ENCODE measurements at places on chromosomes 13 and 19.

DNA sequence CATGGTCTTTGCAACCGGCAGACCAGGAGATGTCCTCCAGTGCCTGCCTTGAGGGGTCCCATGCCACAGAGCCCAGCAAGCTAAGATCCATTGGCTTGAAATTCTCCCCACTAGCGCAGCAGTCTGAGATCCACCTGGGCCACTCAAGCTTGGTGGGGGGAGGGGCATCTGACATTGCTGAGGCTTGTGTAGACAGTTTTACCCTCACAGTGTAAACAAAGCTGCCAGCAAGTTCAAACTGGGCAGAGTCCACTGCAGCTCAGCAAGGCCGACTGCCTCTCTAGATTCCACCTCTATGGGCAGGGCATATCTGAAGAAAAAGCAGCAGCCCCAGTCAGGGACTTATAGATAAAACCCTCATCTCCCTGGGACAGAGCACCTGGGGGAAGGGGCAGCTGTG is 32.0 kb upstream of the ITM2B start:
- no peak for DNase-seq

- no peak for DNase-seq
Observed at GRCh38 chr19:33052352-33052972, 12.2 kb downstream of the RHPN2 start.

DNA sequence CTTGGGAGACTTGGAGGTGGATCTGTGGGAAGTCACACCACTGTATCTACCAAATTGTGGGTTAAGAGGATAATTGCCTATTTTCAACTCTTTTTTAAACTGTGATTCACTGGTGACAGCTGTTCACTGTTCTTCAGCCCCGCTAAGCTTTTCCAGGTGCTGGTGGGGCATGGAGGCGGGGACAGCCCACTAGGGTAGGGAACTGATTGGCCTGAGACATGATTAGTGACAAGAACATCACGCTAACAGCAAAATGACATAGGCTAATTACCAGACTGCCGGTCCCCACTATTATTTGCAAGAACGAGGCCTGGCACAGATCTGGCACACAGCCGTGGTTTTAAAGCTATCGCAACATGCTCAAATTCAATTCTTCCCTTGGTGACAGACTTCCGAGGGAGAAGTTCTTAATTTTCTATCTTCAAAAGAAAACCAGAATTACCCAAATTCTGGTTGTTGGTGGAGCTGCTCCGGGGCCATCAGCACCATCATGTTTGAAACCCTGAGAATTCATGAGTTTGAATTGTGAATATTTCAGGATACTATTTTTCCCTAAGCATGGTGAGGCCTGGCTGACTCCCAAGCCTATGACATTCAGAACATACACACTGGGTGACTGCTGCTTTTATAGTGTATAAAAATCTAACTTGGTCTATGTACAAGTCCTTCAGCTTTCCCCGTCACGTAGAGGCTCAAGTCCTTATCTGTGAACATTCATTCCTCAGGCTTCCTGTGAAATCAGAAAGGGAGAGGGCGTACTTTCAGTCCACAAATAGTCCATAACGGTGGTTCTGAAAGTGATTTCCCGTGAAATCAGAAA is 17.9 kb downstream of the DOCK9 start:
- no peak for DNase-seq

DNA sequence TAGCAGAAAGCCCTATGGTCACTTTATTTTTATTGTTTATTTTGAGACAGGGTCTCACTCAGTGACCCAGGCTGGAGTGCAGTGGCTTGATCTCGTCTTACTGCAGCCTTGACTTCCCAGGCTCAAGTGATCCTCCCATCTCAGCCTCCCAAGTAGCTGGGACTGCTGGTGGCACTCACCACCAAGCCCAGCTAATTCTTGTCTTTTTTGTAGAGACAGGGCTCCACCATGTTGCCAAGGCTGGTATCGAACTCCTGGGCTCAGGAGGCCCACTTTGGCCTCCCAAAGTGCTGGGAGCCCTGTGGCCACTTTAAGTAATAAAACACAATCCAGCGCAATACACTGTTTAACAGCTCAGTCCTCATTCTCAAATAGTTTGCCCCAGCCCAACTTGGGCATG is 69.3 kb downstream of the NUFIP1 start:
- no peak for DNase-seq

- no peak for DNase-seq
Observed at GRCh38 chr13:112871742-112872141, 97.3 kb upstream of the MCF2L start.

GRCh38 chr19:50050406-50051227 is 24.8 kb downstream of the ZNF473 start:
- DNase-seq: peak; percentile 49

DNA sequence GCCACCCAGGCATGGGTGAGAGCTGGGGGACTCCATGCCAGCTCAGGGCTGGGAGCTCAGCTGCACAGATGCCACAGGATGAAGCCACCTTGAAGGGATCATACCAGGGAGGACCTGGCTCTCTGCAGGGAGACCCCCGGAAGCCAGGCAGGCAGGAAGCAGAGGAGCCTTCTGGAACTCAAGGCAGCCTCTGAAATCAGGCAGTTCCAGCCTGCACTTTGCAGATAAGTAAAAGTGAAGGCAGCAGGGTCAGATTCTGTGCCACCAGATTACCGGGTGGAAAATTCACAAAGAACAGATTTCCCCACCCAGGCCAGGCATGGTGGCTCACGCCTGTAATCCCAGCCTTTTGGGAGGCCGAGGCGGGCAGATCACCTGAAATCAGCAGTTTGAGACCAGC is 2.5 kb downstream of the TMEM259 start:
- no peak for DNase-seq

DNA sequence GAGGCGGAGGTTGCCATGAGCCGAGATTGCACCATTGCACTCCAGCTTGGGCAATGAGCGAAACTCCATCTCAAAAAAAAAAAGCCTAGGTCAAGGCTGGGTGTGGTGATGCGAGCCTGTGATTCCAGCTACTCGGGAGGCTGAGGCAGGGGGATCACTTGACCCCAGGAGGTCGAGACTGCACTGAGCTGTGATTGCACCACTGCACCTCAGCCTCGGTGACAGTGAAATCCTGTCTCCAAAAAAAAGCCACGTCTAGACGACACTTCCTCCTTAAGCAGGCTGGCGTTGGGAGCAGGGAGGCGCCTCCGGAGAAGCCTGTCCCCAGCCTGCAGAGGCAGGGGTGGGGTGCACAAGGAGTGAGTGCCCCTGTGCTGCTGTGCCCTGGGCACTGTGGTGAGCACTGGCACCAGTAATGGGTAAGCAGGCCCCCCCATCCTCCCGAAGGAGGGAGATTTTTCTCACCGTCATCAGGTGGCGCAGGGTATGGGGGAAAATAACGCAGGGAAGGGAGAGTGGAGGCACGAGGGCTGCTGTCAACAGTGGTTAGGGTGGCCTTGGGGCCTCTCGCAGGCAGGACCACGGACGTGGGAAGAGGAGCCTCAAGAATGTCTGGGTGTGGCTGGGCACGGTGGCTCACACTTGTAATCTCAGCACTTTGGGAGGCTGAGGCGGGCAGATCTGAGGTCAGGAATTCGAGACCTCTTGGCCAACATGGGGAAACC is 706 bp downstream of the P2RY11 start:
- peak; percentile 42 for DNase-seq

- DNase-seq: no peak
Observed at GRCh38 chr19:15238639-15239155, 6.4 kb upstream of the EPHX3 start.

GRCh38 chr13:52187029-52187423 is 27.6 kb upstream of the NEK3 start:
- DNase-seq: no peak

DNA sequence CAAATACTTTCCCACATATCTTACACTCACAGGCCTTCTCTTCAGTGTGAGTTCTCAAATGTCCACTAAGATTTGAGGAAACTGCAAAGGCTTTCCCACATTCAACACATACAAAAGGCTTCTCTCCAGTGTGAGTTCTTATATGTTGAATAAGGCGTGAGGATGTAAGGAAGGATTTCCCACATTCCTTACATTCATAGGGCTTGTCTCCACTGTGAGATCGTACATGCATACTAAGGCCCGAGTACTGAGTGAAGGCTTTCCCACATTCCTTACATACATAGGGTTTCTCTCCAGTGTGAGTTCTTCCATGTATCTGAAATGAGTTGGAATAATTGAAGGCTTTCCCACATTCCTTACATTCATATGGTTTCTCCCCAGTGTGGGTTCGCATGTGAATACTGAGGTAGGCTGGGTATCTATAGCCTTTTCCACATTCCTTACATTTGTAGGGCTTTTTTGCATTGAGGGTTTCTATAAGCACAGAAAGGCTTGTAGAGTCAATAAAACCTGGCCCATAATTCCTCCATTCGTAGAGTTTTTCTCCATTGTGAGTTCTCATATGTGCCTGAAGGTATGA is 9.6 kb downstream of the ZNF426 start:
- no peak for DNase-seq

DNA sequence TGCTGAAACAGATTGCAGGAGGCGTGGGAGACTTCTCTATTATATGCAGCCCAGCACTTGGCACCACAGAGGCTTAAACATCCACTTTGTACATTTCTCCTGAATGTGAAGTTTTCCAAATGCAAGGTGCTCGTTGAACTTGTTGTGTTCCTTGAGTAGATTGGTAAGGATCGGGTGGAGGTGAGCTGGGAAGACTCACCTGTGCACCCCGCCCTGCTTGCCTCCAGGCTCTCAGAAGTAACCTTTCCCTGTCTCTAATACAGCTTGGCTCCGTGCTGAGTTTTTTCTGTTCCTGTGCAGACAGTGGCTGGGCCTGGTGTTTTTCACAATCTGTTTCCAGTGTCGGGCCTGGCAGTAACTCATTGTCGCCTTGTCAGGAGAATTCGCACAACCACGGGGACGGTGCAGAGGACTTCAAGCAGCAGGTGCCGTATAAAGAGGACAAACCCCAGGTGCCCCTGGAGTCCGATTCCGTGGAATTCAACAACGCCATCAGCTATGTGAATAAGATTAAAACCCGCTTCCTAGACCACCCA is 12.3 kb downstream of the SIN3B start:
- no peak for DNase-seq

- no peak for DNase-seq
Observed at GRCh38 chr13:35552172-35552844, 75.8 kb upstream of the MAB21L1 start.

DNA sequence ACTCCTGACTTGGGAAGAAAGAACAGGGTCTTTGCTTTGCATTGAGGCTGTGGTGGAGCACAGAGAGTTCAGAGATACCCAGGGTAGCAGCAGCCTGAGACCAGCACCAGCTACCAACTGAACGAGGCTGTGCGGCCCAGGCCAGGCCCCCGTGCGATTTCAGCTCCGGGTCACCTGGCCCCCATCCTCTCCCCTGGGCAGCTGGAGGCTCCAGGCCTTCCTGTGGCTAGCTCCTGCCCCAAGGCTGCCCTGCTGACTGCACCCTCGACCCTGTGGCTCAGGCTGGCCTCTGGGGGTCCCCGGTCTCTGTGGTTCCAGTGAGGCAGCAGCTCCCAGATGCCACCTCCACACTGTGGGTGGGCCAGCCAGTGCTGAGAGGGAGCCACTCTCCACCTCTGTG is 52.8 kb downstream of the MCF2L start:
- no peak for DNase-seq

GRCh38 chr19:13169769-13170168 is 19.6 kb downstream of the IER2 start:
- DNase-seq: no peak

- DNase-seq: no peak
Observed at GRCh38 chr13:22111152-22111783, 440.4 kb downstream of the FGF9 start.

DNA sequence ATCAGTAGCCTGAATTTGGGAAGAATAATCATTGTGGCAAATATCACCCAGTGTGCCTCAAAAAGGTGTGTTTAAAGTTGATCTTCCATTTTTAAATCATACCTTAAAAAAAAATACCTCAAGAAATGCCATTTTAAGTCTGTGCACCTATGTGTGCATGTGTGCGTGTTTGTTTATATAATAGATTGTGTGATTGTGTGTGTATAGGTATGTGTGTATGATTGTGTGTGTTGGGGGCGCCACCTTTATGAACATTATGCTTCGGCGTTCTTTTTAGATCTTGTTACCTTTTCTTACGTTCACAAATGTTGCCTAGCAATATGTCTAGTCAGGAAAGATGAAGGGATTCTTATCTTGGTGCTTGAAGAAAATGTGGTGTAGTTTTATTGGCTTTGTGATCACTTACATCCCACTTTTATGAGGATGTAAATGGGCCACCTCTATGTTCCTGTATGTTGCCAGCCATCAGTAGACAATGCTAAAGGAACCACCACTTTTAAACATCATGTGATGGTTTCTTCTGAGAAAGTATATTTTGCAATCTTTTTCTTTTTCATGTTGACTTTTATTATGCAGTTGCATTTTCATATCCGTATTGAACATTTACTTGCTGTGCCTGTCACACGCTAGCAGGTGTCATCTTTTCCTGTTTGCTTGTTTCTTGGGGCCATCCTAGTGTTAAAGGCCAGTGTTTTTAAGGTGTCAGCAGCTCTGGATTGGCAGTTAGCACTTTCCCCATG is 2.2 kb upstream of the IRS2 start:
- no peak for DNase-seq

- peak; percentile 70 for DNase-seq
Observed at GRCh38 chr19:56671613-56671994, at the start of gene ZNF835. Gene ZNF835 (minus strand): TSS chr19:56671757. CDS start chr19:56665198, 6,559 bp downstream.

DNA sequence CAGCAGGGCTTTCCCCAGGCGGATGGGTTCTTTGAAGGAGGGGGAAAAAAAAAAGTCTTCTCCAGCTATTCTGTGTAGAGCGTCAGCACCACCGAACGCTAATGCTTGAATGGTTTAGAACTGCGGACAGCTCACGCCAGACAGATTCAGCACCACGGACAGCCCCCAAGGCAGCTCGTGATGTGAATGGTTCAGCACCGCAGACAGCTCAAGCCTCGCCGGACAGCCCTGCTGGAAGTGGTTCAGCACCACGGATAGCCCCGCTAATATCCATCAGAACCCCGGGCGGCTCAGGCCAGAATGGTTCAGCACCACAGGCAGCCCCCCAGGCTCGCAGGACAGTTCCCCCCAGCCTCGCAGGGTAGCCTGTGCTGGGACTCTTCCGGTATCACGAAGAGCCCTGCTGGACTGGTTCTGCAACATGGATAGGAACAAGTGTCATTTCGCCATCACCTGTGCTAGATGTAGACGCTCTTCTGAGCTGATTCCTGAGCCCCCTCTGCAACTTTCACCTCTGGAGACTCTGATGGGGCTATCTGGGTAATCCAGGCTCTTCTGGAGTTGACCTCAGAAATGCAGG is 4.9 kb upstream of the SMIM17 start:
- no peak for DNase-seq

DNA sequence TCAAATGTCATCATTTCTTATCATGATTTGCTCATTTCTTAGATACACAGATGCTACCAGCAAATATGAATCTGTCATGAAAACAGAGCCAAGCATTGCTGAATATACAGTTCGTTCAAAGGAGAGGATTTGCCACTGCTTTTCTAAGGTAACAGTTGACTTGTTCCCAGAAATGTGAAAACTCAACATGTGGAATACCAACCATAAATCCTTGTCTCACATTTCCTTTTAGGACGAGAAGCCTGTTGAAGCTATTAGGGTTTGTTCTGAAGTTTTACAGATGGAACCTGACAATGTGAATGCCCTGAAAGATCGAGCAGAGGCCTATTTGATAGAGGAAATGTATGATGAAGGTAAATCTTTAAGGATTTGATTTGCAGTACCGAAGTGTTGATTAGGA is 86.7 kb downstream of the DNAJC3 start:
- DNase-seq: no peak

- no peak for DNase-seq
Observed at GRCh38 chr13:112752711-112753541, 63.1 kb downstream of the ATP11A start.

All from stimulated activated CD8-positive, alpha-beta memory T cell treated with anti-CD3 and anti-CD28 coated beads, Interleukin-4, amount 100 ng/mL, for 1 hour (primary cell).